Astrocyte (in vitro differentiated cells and primary cell): ENCODE measurements at places on chromosomes 2 and 18. TPM values are rescaled to one million over a fixed set of nuclear protein-coding genes. Genes with fewer than 3 reads are reported as not detected.

The SP5 gene
- 0.11 TPM in 1 of 2 replicates, not detected in the other for total RNA-seq

The DOK6 gene
- 2.9 and 3.1 TPM in 2 replicates for total RNA-seq

The ARL5A gene
- total RNA-seq = 65.6 and 69.7 TPM in 2 replicates

- no peaks in the 10 kb centered on the region for H3K27me3 ChIP-seq
- no peaks in the 10 kb centered on the region for H3K36me3 ChIP-seq
- H3K4me1 ChIP-seq = peaks cover 17% of the 10 kb centered on the region
- no peak overlapping the region for H3K4me3 ChIP-seq
Measured at GRCh38 chr18:9751371-9752031, 43.4 kb downstream of the RAB31 start.

- H3K27me3 ChIP-seq = no peaks in the 10 kb centered on the region
- no peak overlapping the region for H3K27ac ChIP-seq
- no peaks in the 10 kb centered on the region for H3K4me1 ChIP-seq
Measured at GRCh38 chr2:7329465-7329864, 412.3 kb downstream of the RNF144A start.

GRCh38 chr2:107325981-107326786 is 440.2 kb upstream of the ST6GAL2 start:
- H3K27me3 ChIP-seq = no peaks in the 10 kb centered on the region
- no peak overlapping the region for H3K4me3 ChIP-seq
- no peak overlapping the region for H3K27ac ChIP-seq
- H3K4me1 ChIP-seq = peaks cover 11% of the 10 kb centered on the region
- peak; percentile 47 for DNase-seq
- no peaks in the 10 kb centered on the region for H3K36me3 ChIP-seq

DNA sequence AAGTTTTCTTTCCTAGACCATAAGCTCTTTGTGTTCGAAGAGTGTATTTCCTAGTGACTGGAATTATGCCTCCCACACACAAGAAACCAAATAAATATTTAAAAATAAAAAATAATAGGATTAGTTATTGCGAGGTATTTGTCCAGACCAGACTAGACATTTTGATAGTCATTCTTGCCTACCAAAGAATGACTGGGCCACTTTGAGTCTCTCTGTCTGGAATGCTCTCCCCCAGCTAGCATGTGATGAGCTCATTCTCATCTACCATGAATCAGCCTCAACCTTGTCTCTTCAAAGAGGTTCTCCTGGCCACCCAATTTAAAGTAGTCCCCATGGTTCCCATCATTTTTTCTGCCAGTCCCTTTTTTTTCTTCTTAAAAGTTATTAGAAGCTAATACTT is 13.9 kb upstream of the DSC1 start:
- H3K27ac ChIP-seq = peak overlapping the region; percentile 26
- H3K27me3 ChIP-seq = no peaks in the 10 kb centered on the region
- H3K4me1 ChIP-seq = no peaks in the 10 kb centered on the region
- peak; percentile 41 for DNase-seq
- H3K36me3 ChIP-seq = no peaks in the 10 kb centered on the region
- H3K4me3 ChIP-seq = no peak overlapping the region

DNA sequence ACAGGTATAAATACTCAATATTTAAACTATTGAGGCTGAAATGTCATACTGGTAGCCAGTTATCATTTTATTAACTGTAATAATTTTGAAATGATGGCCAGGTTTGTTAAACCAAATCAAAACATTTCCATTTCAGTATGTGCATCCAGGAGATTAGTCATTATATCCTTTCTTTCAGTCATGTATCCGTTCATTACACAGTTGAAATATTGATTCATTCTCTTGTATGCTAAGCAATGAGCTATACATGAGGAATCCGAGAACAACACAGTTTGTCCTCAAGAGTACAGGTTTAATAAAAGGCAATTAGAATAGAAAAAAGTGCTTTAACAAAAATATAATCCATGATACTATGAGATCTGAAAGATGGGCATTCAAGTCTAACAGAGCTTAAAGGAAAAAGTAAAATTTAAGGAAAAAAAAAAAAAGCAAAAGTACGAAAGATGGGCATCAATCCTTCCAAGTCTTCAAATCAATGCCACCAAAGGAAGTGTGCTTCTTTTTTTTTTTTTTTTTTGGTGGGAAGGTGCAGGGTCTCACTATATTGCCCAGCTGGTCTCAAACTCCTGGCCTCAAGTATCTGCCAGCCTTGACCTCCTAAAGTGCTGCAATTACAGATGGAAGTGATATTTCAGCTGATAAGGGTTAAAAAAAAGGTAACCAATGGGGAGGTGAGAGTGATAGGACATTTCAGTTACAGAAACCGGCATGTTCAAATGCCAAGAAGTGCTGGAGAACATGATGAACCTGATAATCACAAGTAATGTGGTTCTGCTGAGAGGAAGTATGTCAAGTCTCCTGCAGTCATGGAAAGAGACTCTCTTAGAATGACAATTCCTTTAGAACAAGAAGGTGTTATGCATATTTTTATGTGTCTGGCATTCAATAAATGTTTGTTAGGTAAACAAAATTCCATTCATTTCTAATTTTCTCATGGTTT is 35.8 kb downstream of the PUM2 start:
- H3K4me1 ChIP-seq = peaks cover 7% of the 10 kb centered on the region
- no peaks in the 10 kb centered on the region for H3K27me3 ChIP-seq
- no peak overlapping the region for H3K4me3 ChIP-seq

DNA sequence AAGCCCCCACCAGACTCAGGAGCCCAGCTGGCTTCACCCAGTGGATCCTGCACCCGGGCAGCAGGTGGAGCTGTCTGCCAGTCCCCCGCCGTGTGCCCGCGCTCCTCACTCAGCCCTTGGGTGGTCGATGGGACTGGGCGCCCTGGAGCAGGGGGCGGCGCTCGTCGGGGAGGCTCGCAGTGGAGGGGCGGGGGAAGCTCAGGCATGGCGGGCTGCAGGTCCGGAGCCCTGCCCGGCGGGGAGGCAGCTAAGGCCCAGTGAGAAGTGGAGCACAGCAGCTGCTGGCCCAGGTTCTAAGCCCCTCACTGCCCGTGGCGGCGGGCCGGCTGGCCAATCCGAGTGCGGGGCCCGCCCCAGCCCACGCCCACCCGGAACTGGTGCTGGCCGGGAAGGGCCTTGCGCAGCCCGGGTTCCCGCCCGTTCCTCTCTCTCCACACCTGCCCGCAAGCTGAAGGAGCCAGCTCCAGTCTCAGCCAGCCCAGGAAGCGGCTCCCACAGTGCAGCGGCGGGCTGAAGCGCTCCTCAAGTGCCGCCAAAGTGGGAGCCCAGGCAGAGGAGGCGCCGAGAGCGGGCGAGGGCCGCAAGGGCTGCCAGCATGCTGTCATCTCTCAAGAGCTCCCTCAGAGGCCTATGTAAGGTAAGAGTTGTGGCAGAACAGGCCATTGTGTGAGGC is 1307.8 kb upstream of the TMEFF2 start:
- no peaks in the 10 kb centered on the region for H3K27me3 ChIP-seq
- no peak for DNase-seq
- H3K4me1 ChIP-seq = no peaks in the 10 kb centered on the region
- no peak overlapping the region for H3K27ac ChIP-seq
